ENCODE measurements at places on chromosomes 1 and 21.

- DNase-seq: no peak
These were observed 305.3 kb downstream of the TM2D1 start for GRCh38 chr1:61419657-61420056.

DNA sequence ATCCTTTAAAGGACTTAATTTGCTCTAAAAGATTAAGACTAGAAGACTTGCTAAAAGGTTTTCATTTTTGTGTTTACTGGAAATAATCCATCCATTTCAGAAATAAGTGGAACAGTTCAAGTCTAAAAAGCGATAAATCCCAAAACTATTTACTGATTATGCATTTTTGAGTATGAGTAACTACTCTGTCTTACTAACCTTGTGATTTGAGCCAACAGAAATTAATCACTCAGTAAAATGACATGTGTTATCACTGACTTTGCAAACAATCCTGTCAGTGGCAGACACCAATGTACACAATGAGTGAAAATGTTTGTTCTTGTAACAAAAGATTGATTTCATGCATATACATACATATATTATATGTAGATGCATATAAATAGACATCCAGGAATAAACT is 218.0 kb downstream of the DENND1B start:
- no peak for DNase-seq

- DNase-seq: no peak
These were observed 35.9 kb upstream of the NEK2 start for GRCh38 chr1:211711315-211711705.

GRCh38 chr1:11523261-11523660 is 44.3 kb downstream of the DISP3 start:
- no peak for DNase-seq

GRCh38 chr1:146012703-146013558 is 8.6 kb downstream of the HJV start:
- no peak for DNase-seq

DNA sequence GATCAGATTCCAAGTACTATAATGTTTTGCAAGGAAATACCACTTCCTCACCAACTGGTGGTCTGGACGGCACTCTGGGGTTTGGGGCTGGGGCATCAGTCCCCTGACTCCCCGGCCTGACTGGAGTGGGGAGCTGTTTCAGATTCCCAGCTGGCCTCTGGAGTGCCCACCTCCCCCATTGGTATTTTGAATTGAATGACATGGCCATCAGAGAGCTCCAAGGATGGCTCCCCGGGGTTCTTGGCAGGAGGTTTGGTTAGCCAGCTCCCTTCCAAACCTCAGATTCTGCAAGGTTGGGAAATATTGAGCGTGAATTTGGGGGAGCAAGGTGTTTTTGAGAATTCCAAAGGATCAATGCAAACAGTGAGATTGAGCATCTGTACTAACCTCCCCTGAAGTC is 2.2 kb upstream of the INAVA start:
- no peak for DNase-seq

DNA sequence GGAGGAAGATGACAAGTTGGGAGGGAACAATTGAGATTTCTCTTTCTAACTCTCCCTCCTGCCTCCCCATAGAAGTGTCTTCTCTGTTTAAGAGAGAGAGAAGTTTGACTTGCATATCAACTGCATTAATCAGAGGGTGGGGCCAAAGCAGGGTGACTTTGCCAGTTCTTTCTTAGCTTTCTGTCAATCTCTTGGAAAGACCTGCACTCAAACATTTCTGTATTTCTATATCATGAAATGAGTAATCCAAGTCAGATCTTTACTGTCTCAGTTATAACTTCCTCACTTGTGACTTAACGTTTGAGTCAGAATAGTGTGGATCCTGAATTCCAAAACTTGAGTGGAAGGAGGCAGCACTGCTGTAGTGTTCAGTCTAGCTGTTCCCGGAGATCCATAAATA is 180.8 kb upstream of the KCNK2 start:
- no peak for DNase-seq

GRCh38 chr1:24888971-24889676 is 41.0 kb downstream of the RUNX3 start:
- no peak for DNase-seq

GRCh38 chr1:243244432-243244841 is 10.6 kb downstream of the CEP170 start:
- DNase-seq: no peak

DNA sequence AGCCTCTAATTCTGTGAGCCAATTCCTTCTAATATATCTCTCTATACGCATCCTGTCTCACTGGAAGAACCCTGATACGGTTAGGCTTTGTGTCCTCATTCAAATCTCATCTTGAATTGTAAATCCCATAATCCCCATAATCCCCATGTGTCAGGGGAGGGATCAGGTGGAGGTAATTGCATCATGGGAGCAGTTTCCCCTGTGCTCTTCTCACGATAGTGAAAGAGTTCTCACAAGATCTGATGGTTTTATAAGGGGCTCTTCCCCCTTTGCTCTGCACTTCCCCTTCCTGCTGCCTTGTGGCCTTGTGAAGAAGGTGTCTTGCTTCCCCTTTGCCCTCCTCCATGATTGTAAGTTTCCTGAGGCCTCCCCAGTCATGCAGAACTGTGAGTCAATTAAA is 116.1 kb downstream of the MRPS6 start:
- DNase-seq: no peak

DNA sequence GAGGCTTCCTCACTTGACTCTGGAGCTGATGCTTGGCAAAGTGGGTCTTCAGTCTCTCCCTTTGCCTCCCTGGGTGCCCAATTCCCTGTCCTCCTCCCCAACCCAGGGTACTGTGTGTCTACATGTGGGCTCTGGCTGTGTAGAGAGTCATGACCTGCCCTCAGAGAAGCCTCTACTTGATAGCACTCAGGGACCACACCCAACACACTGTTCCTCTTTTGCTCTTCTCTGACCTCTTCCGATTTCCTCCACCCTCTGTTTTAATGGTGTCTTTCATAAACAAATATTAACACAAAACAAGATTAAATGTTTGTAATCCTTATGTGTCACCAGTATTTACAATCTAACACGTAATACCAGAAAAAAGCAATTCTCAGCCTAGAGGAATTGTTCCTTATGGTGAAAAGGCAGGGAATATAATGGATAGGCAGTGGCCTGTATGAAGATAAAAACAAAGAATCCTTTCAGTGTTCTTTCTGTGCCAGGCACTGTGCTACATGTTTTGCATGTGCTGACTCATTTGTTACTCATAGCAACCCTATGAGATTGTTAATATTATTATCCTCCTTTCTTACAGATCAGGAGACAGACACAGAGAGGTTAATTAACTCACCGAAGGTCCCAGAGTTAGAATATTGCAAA is 58.2 kb downstream of the HSD3B1 start:
- DNase-seq: no peak

GRCh38 chr1:12600335-12600734 is 17.7 kb downstream of the DHRS3 start:
- no peak for DNase-seq

DNA sequence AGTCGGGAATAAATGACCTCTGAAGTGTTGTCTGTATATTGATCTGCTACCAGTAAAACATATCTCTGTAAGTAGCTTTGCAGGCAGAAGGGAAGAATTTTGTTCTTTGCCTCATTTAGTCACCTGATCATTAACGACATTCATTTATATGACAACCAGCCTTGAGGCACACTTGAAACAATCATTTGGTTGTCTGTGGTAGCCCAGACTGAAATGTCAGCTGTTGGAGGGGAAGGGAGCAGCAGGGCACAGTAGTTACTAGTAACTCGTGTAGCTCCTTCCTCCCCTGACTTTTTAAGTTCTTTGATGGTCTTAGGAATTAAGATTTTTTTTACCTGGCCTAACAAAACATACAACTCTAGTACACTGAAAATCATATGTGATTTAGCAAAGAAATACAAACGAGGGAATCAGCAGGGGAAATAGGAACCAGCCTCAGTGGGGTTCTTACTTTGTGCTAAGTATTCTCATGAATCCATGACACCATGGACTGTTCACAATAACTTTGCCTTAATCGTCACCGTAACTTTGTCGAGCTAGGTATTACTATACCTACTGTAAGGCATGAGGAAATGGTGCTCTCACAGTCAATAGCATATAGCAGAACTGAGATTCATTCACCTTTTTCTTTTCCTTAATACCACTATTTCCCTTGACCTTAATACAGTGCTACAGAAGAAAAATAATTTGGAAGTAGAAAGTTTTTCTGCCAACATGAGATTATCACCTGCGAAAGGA is 6.4 kb downstream of the IL12RB2 start:
- DNase-seq: no peak

- DNase-seq: no peak
These were observed 9.6 kb upstream of the SMYD2 start for GRCh38 chr1:214271174-214271858.

DNA sequence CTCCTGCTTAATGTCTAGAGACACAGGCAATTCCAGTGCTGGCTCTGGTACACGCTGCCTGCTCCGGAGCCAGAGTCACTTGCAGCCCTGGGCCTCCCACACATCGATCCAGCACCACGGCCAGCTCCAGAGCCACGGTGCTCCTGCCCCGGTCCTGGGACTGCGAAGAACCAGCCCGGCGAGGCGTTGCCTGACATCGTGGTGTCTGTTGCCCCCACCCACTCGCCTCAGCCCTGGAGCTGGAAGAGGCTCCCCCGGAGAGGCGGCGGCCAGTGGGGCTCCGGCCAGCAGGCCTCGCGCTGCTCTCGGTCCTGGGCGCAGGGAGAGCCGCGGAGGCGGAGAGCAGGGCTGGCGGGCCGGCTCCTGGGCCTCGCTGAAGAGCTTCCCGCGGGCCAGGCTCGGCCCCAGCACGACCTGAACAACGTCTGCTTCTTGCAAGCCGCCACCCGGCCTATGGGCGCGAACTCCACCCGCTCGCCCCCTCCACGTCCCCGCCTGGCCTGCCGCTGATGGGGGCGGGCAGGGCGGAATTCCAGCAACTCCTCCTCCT is 364.8 kb downstream of the CEP170 start:
- DNase-seq: no peak

DNA sequence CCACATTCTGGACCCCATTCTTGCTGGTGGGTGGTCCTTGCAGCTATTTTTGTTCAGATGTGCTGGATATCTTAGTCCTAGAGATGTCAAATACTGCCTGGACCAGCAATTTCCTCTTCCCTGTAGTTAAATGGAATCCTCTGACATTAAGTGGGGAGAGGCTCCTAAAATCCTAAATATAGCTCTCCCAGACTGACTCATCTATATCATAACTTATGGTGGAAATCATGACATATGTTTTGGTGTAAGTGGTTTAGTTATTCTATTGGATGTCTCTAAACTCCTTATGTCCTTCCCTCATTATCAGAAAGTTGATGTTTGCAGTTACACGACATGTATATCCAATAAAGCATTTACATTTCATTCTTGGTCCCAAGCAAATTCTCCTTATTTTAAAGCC is 73.1 kb downstream of the KCNJ6 start:
- DNase-seq: no peak

DNA sequence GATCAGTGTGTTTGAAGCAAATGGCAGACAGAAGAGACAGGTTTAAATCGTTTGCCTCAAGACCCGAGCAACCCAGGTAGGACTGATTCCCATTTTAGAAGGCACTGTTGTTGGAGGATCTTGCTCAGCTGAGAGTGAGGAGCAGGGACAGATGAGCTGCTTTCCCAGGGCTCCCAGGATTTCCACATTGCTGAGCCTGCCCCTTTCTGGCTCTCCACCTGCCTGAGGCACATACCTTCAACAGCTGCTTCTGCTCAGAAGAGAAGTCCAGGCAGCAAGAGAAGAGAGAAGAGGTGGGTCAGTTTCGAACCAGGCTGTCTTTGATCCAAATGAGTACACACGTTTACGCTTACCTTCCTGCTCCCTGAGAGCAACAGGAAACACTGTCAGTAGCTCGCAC is 5.7 kb downstream of the TNNT2 start:
- DNase-seq: no peak

- no peak for DNase-seq
These were observed 363.7 kb downstream of the MATN1 start for GRCh38 chr1:30359539-30360220.

DNA sequence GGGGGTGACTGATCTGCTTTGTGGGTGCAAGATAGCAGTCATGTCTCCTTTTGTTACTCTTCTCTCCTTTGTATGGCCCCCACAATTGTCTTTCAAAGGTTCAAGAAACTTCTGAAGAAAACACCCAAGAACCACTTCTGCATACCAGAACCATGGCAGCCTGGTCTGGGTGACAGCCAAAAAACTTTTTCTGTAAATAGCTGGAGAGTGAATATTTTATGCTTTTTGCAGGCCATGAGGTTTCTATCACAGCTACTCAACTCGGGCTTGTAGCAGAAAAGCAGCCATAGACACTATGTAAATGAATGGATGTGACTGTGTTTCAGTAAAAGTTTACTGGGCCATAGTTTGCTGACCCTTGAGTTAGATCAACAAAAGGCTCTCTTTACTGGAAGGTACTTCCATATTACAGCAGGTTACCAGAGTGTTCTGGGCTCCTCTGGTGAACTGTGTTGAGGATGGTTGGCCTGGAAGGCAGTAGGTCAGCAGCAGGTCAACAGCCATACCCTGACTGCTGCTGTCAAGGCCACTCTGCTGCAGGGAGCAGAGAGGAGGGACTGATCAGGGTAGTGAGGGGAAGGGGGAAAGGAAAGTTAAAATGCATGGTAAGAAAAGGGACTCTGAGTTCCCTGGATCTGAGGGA is 116.4 kb downstream of the GDAP2 start:
- DNase-seq: no peak

GRCh38 chr21:31480228-31480627 is 136.2 kb upstream of the TIAM1 start:
- DNase-seq: no peak

- no peak for DNase-seq
These were observed 8.6 kb upstream of the IL20 start for GRCh38 chr1:206856674-206857464.

DNA sequence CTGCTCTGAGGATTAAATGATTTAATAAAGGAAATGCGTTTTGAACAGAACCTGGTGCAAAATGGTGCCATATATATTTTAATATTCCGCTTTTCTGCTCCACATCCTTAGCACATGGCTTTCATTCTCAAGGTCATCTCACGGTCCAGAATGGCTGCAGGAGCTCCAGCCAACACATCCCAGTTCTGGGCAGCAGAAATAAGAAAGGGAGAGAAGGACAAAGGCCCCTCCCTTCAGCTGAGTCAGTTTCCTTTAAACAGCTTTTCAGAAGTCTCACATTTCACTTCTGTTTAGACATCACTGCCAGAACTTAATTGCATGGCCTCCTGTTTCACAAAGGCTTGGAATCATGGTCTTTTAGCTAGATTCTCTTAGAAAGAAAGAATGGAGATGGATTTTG is 75.2 kb upstream of the LRRN2 start:
- no peak for DNase-seq

GRCh38 chr1:182569939-182570610 is 19.0 kb downstream of the RNASEL start:
- no peak for DNase-seq

GRCh38 chr1:179938752-179939151 is 15.9 kb upstream of the CEP350 start:
- DNase-seq: no peak
